Left renal pelvis (tissue), 4 donors: ENCODE measurements at places on chromosomes 7 and 10.

- DNase-seq = no peak
Observed at GRCh38 chr7:44247868-44248651, 47.3 kb downstream of the YKT6 start.

DNA sequence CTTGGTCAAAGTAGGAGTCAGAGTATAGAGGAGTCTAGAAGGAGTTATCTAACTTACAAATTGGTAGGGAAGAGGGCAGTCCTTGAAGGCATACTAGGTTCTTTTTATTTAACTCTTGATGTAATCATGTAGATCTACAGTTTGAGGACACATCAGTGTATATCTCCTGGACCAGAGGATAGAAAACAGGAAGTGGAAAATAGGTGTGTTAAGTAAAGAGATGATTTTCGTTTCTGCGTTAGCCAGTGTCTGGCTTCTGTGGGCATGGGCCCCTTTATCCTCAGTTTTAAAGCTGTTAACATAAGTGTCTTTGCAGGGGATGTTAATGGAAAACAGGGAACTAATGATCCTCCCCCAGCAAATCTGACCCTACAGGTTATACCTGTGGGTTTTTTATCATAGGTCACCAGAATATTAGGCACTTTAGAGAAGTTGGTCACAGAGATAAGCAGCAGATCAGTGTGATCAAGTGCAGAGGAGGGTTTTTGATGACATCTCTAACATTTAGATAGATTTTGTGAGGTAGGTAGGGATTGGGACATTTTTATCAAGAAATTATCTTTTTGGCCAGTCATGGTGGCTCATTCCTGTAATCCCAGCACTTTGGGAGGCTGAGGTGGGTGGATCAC, 58.6 kb upstream of the PRSS1 start:
- DNase-seq = no peak

DNA sequence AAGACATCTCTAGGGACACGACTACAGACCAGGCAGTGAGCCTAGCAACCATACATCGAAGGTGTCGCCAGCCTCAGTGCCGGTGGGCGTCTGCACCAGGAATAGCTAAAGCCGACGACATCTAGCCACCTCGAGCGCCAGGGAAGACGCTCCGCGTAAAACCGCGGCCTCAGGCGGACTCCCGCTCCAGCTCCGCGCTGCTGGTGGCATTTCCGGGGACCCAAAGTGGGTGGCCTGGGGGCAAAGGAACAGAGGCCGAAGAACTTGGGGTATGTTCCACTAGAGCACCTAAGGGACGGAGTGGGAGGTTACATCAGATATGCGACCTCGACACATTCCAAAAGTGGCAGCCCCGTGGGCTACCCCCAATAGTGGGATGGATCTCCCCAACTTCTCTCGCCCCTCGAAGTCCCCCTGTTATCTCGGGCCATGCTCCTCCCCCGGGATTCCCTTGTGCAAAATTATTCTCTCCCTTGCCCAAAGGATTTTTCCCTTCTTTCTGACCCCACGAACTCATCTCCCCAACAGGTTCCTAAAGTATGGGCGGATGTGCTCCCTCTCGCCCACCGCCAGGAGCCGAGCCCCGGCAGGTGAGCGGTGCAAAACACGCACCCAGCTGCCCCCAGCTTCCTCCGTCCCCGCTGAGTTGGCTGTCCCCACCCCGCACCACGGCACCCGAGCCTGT, 1.2 kb downstream of the KCNMA1 start:
- no peak for DNase-seq

- no peak for DNase-seq
Observed at GRCh38 chr10:20040012-20040411, 223.8 kb downstream of the PLXDC2 start.

DNA sequence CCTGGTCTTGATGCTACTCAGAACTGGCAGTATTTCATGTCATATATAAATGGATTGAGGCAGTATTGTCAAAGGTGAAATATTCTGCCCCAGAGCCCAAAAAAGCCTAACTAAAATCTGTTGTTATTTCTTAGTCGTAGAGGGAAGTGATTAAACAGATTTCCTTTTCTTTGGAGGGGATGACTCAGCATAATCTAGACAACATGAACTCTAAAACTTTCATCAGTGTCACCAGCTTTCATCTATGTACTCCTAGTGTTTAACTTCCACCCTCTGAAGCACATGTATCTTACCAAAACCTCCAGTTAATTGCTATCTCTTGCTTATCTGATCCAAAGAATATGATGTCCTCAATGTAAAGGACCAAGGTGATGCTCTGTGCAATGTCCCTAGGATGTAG, 97.1 kb upstream of the ARID5B start:
- DNase-seq = no peak

DNA sequence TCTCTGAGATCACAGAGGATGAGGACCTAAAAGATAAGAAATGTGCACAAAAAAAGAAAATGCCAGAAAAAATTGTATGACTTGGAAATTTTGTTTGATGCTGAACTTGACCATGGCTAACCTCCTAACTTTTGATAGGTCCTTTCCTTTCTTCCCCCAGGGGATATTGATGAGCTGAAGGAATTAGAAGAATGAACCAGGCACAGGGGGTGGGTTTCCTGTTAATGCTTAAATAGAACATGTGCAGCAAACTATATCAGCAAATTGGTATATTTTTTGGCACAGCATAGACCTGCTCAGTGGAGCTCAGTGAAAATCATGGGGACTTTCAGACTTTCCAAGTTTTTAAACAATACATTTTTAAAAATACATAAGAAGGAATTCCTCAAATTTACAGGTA, 300.7 kb downstream of the HDAC9 start:
- DNase-seq = no peak

DNA sequence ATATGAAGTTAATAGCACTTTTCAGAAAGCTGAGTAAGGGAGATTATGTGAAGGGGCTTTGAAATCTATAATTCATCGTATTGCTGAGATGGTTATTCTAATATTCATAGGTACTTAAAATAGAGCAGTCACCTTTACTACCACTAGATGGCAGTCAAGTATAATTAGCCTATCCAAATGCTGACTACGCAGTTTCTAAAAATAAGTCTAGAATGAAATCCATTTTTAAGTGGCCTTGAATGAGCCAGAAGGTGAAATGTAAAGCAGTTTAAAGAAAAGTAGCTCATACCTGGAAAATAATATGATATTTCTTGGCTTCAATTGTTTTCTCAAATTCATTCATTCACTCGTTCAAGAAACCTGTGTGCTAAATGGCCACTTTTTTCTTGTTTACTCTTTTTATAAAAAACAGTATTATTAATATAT, 1277.1 kb downstream of the GATA3 start:
- peak; percentile 33 for DNase-seq

GRCh38 chr7:40758590-40758989, 623.8 kb downstream of the SUGCT start:
- DNase-seq = no peak

GRCh38 chr7:66452165-66452564, 176.5 kb upstream of the KCTD7 start:
- DNase-seq = no peak

- peak; percentile 32 for DNase-seq
Observed at GRCh38 chr7:16739863-16740622, 13.5 kb upstream of the TSPAN13 start.

- DNase-seq = no peak
Observed at GRCh38 chr7:146720195-146720594, 603.6 kb downstream of the CNTNAP2 start.

- no peak for DNase-seq
Observed at GRCh38 chr7:140161047-140161446, 15.7 kb downstream of the KDM7A start.

DNA sequence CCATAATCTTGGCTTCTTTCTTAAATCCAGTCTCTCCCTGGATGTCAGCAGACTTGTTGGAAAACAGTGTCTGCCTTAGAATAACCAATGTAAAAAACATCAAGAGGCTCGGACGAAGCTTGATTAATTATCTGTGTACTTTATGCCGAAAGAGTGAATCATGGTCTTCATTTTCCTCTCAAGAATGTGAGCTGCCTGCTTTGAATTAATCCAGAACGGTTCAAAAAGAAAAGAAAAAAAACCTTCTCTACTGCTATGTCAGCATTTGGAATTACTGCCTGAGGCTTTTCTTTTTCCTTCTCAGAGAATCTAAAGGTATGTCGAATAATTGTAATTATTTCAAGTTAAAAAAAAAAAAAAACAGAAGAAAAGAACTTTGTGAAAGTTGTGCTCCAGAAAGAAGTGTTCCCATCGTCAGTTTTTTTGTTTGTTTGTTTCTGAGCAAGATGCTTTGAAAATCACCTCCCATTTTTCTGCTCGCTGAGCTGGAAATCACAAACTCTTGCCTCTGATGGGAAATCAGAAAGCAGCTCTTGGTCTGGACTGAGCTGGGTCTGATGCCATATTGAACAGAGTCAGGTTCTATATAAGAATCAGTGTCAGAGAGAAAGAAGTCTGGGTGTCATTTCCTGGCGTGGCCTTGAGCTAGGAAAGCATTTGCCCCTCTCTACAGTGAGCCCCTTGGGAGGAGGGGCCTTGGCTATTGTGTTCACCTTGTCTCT, 20.2 kb downstream of the PLPP4 start:
- no peak for DNase-seq
